Activated CD4-positive, CD25-positive, alpha-beta regulatory T cell treated with anti-CD3 and anti-CD28 coated beads, Interleukin-2, amount 50 U/mL, for 16 hours (primary cell): ENCODE measurements at places on chromosomes 6 and 20.

DNA sequence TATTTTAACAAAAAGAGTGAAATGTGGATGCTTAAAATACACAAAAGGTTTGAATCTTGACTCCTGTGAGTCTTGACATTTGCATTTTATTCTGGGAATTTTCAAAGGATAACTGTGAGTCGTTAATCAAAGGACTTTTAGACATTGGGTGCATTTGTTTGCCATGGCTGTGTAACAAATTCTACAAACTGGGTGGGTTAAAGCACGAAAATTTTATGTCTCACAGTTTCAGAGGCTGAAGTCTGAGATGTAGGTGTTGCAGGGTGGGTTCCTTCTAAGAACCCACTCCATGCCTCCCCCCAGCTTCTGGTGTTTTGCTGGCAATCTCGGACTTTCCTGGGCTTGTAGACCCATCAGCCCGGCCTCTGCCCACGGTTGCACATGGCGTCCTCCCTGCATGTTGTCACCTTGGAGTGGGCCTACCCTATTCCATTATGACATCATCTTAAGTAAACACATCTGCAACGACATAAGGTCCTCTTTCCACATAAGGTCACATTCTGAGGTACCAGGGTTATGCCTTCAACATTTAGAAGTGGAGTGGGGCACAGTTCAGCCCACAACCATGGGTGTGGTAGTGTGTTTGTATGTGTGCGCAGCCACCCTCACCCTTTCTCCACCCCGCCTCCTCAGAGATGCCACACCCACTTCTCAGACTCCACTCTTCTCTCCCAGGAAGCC lies 113.1 kb downstream of the FOXA2 start:
- no peak for DNase-seq

DNA sequence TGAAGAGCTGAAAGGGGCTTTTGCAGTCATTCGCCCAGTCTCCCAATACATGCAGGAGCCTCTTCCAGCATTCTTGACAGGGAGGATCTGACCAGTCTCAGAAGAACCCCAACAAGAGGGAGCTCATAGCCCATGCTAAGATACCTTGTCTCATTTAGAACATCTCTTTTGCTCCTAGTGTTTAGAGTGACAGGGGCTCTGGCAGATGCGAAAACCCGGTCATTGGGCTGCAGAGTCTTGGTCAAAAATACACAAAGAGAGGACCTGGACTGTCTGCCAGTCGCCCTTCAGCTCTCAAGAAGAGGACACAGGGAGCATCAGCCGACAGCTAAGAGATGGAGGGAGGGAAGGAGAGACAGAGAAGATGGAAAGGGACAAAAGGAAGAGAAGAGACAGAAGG lies 700 bp downstream of the GUCA1B start:
- DNase-seq, result no peak

DNA sequence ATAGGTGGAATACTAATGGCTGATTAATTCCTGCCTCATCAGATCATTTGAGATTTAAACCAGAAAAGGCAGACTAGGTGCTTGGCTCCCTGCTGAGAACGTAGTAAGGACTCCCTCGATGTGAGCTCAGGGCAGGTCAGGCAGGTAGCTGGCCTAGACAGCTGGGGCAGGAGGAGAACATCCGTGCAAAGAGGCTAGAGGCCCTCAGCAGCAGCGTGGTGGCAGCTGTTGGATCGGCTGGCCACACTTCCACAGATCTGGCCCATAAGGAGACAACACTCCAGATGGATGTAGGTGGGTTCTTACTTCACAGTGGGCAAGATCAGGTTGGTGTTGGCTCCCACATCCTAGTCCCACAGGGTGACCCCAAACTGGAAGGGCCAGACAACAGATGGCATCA lies 38.5 kb downstream of the EYA2 start:
- DNase-seq, result no peak

- DNase-seq, result no peak
These were observed 73.6 kb downstream of the NOL4L start for GRCh38 chr20:32511358-32512046.

DNA sequence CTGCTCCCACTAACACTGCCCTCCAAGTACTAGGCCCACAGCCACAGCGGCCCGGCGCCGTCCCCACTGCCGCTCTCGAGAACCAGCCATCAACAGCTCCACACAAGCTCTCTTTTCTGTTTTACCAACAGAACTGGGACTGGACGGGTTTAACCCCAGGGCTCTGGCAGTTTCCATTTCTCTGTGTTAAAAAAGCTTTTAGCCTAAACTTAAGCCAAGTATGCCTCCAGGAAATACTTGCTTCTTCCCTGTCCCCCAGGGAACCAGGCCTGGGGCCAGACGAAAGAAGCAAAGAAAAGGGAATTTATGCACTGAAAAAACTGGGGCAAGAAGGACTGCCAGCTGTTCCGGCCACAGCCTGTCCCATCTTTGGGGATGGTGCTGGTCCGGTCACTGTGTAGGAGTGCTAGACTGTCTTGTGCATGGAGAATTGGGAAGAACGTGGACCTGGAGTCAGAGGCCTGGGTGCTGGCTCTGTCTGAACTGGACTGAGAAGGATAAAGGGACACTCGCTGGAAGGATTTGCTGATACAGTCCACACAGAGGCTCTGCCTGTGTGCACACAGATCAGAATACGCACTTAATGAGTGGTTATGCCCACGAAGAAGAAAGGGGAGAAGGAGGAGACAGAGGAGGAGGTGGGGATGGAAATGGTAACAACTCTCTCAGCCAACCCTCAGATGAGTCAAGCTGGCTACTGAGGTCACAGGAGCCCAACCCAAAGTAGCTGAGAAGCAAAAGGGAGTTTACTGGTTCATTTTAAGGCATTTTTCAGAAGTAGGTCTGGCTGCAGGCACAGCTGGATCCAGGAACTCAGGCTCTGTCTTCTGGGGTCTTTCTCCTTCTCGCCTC lies 254.4 kb upstream of the PMEPA1 start:
- no peak for DNase-seq

- no peak for DNase-seq
These were observed 47.4 kb upstream of the KIF13A start for GRCh38 chr6:18034798-18035202.

DNA sequence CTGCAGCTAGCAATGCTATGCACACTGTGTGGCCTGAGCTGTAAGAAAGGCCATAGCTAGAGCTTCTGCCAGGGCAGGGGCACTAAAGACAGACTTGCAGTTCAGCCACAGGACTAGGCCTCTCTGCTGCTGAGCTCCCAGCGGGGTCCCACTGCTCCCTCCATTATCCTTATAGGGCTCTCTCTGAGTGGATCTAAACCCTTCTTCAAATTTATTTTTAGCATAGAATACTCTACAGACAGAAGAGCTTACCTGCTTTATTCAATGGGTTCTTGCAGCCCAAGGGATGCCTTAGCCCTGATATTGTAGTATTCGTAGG lies 100.9 kb upstream of the MLN start:
- DNase-seq, result no peak

GRCh38 chr6:138535728-138536455 lies 36.6 kb upstream of the NHSL1 start:
- DNase-seq, result no peak

DNA sequence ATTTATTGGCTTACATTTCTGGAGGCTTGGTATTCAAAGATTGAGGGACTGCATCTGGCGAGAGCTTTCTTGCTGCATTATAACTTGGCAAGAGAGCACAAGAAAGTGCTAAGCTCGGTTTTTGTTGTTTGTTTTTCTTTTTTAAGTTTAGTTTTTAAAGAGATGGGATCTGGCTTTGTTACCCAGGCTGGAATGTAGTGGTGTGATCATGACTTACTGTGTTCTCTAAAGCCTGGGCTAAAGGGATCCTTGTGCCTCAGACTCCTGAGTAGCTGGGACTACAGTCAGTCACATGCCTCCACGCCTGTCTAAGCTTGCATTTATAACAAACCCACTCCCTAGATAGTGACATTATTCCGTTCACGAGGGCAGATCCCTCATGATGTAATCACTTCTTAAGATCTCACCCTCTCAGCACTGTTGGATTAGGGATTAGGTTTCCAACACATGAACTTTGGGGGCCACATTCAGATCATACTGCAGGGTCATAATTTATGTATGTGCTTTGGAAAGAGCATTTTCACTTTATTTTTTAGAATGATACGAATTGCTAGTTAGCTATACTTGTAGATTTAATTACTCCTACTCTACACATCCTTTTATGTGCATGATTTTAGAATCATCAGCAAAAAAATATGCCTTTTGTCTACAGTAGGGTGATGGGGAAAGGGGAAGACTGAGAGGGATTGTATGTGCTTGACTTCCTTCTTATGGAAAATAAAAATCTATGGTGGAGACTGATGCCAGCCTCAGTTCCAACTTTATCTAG lies 167.8 kb downstream of the JARID2 start:
- no peak for DNase-seq

GRCh38 chr20:37380864-37381579 lies 35.1 kb downstream of the SRC start:
- DNase-seq, result no peak

- no peak for DNase-seq
These were observed 69.8 kb downstream of the TMEM170B start for GRCh38 chr6:11607383-11607782.

GRCh38 chr20:45019762-45020123 lies 53.4 kb downstream of the STK4 start:
- DNase-seq, result no peak

GRCh38 chr20:13934992-13935894 lies 55.2 kb downstream of the SEL1L2 start:
- DNase-seq, result no peak

DNA sequence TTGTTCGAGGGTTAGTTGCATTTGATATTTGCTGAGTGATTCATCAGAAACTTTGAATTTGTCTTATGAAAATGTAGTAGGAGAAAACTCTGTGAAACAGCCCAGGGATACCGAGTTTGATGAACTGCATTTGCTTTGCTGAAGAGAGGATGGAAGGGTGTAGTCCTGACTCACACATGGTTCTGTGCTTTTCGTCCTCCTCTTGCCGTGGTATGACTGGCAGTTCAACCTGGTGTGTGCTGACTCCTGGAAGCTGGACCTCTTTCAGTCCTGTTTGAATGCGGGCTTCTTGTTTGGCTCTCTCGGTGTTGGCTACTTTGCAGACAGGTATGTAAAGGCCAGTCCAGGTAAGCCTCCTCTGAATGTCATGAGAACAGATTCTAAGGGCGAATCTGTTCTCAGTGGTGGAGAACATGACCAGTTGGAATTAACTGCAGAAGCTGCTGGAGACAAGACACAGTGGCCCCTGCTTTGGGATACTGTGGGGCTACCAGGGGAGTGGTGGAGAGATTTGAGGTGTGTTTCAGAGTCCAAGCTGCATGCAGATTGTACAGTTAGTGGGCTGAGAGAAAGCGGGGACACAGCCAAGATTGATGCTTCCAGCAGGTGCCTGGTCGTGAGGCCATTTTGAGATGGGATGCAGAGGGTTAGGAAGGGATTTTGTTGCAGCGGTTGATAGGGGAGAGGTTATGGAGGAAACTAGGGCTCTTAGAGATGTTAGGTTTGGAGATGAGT lies 8.4 kb downstream of the SLC22A1 start:
- DNase-seq, result no peak

GRCh38 chr20:2840967-2841531 lies 504 bp downstream of the VPS16 start:
- DNase-seq, result no peak

- DNase-seq, result no peak
These were observed 46.5 kb upstream of the SNAP25 start for GRCh38 chr20:10171864-10172751.
